ENCODE measurements at places on chromosomes 7 and 10.

GRCh38 chr7:16851829-16852228 is 30.0 kb downstream of the AGR3 start:
- no peak for DNase-seq

DNA sequence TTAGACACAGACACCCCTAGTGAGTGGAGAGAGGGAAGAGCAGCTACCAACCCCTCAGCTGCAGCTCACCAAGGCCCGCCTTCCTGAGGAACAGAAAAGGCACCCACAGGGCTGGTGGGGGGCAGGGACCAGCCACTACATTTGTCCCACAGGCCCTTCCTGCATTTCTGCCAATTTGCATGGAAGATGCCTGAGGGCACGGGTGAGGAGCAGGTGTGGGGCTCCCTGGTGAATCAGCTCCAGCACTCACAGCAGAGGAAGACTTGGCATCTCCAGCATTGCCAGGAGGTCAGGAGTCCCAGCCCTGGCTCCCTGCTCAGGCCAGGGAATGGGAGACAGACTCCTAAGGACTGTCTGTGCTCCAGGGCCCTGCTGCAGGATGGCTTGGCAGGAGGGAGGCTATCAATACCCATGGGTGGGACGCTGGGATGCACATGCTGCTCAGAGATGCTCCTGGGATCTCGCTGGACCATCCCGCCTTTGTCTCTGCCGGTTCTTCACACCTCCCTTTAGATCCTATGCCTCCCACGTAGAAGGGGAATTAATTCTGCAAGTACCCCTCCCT is 109.7 kb downstream of the SLIT1 start:
- DNase-seq: no peak

DNA sequence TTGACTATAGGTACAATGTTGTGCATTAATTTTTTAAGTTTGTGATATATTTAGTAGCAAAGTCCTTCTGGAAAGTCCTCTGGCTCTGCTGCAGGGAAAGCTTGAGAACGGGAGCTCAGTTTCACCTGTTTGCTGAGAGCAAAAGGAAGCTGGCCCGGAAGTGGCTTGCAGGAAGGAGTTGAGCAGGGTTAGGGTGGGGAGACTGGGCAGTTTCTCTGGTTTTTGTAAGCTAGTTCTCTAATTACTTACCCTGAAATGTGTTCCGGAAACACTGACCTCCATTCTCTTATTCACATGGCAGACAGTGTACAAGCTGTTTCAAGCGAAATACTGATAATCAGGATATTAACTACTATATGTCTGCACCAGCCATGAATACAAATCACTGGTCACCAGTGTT is 22.3 kb downstream of the MAP3K8 start:
- DNase-seq: no peak

DNA sequence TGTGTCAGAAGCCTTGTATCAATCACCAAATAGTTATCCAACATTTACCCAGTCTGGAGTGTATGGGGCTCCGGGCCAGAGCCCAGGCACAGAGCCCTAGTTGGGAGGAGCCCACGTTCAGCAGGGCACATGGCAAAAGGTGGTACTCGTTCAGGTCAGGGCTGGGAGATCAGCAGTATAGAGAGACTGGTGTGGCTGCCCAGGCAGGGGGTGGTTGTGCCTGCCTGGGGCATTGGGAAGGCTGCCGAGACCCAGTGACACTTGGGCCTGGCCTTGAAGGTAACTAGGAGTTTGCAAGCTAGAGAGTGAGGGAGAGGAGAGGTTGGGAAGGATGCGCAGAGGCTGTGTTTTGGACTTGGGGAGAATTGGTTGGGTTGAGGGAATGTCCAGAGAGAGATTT is 48.9 kb upstream of the IGFBP3 start:
- DNase-seq: no peak

- no peak for DNase-seq
Measured at GRCh38 chr10:82068501-82068900, 193.5 kb downstream of the NRG3 start.

DNA sequence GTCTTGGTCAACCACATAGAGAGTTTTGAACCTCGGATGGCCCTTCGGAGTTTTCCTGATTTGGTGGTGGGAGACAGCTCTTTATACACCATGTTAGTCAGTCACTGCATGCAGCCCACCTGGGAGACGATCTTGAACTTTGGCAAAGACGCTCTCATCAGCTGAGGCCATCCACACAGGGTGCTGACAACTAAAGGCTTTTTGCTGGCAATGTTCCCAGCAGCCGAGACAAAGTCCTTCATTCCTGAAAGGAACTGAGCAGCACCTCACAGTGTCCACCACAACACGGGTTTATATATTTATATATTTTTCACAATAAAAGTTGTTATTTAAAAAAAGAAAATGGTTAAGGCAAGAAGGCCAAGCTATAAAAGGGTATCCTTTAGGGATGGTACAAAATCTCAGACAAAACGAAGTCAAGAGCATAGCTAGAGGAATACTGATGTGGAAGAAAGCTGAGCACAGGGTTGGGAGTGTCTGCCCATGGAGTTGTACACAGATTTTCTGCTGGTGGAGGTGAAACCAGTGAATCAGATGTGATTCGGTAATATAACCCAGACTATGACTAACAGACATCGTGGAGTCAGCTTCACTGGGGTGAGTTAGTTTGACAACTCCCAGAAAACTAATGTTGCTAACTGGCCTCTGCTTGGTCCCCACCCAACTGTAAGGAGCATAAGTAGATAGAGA is 27.4 kb upstream of the CAPZA2 start:
- DNase-seq: no peak

DNA sequence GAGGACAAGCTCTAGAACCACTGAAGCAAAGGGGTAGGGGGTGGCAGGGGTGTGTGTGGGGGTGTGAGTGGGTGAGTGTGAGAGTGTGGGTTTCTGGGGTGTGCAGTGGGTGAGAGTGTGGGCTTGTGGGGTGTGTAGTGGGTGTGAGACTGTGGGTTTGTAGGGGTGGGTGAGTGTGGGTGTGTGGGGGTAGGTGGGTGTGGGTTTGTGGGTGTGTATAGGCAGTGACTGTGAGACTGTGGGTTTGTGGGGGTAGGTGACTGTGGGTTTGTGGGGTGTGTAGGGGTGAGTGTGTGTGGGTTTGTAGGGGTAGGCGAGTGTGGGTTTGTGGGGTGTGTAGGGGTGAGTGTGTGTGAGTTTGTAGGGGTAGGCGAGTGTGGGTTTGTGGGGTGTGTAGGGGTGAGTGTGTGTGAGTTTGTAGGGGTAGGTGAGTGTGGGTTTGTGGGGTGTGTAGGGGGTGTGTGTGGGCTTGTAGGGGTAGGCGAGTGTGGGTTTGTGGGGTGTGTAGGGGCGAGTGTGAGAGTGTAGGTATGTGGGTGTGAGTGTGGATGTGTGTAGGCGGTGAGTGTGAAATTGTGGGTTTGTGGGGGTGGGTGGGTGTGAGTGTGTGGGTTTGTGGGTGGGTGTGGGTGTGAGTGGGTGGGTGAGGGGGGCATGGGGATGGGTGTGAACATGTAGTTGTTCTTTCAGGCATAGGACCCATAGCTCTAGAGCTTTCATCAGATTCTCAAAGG is 8.8 kb downstream of the NOS3 start:
- DNase-seq: no peak

- no peak for DNase-seq
Measured at GRCh38 chr7:50160206-50160605, 67.2 kb upstream of the ZPBP start.

DNA sequence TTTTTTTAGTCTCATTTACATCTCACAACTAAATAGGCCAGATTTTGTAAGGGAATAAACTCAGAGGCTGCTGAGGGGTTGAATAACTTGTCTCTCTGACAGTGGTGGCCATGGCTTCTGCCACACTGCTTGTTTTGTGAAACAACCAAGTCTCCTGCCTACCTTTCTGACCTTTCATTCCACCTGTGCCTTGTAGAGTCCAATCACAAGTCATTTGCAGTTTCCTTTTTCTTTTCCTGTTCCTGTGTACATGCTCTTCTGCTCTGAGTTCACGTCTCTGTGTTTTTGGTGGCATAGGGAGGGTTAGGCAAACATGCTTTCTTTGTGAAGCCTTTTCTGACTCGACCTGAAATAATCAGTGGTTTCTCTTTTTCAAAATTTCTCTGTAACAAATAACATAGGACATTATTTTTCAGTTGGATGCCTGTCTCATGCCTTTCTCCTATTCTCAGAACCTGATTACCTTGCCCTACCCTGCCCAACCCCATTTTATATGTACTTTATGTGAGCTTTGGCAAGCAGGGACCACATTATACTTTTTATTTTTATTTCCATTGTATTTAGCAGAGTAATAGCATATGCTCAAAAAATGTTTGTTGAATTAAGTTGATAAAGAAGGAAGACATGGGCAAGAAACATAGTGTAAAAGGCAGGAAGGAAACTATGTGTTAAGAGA is 81.7 kb downstream of the HDAC9 start:
- no peak for DNase-seq

- DNase-seq: peak; percentile 80
Measured at GRCh38 chr10:89390476-89391225, 1.8 kb upstream of the IFIT1 start.

DNA sequence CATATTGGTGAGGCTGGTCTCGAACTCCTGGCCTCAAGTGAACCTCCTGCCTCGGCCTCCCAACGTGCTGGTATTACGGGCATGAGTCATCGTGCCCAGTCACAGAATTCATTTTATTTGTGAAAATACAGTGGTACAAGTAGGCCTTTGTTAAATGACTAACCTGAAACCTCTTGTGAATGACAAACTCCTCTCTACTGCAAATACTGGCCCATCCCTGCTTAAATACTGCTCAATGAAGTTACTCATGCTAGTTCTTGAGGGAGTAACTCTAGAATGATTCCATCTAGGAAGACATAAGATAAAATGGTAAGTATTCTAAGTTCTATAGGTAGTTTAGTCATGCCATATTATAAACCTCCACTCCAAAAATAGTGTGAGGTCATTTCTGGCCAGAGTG is 80.7 kb downstream of the UBE2H start:
- DNase-seq: no peak

- no peak for DNase-seq
Measured at GRCh38 chr10:111249925-111250324, 173.1 kb downstream of the ADRA2A start.

DNA sequence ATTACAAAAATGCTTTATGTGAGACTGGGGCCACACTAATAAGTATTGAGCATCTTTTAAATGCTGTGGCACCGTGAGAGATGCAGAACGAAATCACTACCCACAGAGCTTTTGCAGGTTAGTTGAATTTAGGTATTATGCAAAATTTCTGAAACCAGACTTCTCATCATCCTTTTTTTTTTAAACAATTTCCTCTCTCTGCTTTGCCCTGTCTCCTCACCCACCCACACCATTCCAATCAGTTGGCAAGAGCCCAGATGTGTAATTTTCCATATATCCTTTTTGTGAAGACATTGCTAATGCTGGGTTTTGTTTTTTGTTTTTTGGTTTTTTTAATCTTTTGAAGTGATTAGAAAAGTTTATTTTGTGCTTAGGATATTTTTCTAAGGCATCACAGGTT is 1.1 kb downstream of the YAE1 start:
- DNase-seq: no peak

GRCh38 chr7:25788371-25788770 is 363.6 kb upstream of the NFE2L3 start:
- no peak for DNase-seq

GRCh38 chr7:31860925-31861324 is 173.9 kb downstream of the PPP1R17 start:
- no peak for DNase-seq

DNA sequence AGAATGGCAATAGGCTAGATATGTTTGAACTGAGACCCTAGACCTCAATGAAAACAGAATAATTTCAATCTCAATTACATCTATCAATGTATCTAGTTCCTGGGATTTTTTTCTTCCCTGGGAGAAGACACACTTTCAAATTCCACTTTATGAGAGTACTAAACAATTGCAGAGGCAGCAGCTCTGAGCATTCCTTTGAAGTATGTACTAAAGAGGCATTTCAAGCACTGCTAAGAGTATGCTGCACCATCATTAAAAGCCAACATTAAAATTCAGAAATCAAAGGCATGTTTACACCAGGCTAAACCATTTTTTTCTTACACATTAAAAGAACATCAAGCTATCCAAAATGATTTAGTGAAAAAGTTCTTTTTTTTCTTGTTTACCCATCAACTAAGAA is 297.9 kb upstream of the CACNA2D1 start:
- no peak for DNase-seq

GRCh38 chr10:122221958-122222357 is 49.1 kb upstream of the BTBD16 start:
- DNase-seq: no peak

DNA sequence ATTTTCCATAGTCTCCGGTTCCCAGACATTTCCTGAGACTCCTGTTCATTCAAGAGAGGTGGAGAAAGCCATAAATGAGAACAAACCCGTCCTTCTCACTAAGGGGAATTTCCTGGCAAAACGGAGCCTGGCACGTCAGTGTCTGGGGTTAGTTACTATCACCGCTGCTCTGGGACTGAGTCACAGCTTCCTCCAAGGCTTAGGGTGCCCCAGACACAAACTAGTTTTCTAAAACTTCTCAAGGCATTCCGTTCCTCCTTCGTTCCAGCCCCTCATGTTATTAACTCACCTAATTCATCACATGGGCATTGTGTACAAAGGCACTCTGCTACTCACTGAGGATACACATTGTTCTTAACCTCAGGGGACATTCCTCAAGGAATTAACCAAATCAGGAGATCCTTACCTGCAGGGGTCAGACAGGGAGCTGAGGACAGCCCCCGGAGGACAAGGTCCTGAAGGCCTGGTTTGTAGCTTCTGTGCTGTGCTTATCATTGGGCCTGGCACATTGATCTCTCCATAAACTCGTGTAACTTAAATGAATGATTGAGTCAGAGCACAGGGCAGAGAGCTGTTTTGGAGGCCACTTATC is 103.0 kb upstream of the KLF6 start:
- no peak for DNase-seq

GRCh38 chr10:78623578-78624215 is 445.1 kb upstream of the ZMIZ1 start:
- DNase-seq: no peak

DNA sequence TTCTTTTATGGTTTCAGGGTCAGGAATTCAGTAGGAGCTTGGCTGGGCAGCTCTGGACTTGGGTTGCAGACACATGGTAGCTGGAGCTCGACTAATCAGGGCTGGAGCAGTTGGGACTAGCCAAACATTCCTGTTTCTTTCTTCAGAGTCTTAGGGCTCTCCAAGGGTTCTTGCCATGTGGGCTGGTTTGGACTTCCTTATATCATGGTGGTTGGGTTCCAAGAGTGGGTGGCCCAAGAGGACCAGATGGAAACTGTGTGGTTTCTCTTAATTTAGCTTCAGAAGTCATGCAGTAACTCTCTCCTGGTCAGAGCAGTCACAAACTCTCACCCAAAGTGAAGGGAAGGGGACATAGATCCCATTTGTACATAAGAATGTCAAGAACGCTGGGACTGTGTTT is 270.1 kb upstream of the FZD1 start:
- no peak for DNase-seq

DNA sequence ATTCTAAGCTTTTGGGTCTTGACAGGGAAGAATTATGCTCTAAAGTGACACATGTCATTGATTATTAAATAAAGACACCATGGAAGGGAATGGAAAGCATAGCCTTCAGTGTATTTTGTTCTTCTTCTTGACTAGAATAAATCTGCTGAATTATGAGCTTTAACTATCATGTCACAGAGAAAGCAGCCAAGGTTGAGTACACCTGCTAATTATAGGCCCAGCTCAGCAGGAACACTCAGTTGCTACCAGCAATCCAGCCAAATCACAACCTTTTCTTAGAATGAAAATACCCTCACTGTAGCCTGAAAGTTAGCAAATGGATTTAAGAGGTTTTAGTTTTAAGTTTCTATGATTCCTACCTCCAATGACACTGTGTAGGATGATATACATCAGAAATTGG is 225.3 kb upstream of the RHOBTB1 start:
- DNase-seq: no peak

Data from hematopoietic multipotent progenitor cell treated with erythropoietin and hydrocortisone succinate and interleukin-3 and kit ligand, for 17 days (in vitro differentiated cells).